ENCODE measurements at places on chromosomes 4 and X.

GRCh38 chr4:109648266-109648996, 54.8 kb downstream of the CASP6 start:
- no peak for DNase-seq

- no peak for DNase-seq
Measured at GRCh38 chrX:150454083-150454482, 91.0 kb downstream of the MAMLD1 start.

- DNase-seq = no peak
Measured at GRCh38 chr4:184400891-184401290, 73.5 kb downstream of the IRF2 start.

- DNase-seq = no peak
Measured at GRCh38 chr4:89463341-89463740, 155.7 kb upstream of the GPRIN3 start.

GRCh38 chr4:54716478-54717065, 58.8 kb downstream of the KIT start:
- no peak for DNase-seq

- DNase-seq = no peak
Measured at GRCh38 chrX:68671221-68671620, 23.8 kb downstream of the STARD8 start.

DNA sequence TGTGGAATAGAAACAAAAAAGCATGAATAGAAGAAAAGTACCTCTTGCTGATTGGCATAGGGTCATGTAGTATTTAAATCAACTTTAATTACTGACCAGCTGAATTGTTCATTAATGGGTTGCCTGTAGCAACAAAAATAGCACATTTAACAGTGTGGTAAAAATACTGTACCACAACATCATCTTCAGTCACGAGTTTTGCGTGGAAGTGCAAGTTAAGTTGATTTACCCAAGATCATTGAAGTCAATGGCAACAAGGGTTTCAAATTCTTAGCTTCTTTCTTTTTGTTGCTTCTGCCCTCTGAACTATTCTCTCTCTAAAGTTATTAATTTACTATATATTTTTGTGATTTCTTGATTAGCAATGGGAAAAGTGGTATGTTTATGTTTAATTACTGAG, 526.6 kb downstream of the C4orf33 start:
- DNase-seq = no peak

DNA sequence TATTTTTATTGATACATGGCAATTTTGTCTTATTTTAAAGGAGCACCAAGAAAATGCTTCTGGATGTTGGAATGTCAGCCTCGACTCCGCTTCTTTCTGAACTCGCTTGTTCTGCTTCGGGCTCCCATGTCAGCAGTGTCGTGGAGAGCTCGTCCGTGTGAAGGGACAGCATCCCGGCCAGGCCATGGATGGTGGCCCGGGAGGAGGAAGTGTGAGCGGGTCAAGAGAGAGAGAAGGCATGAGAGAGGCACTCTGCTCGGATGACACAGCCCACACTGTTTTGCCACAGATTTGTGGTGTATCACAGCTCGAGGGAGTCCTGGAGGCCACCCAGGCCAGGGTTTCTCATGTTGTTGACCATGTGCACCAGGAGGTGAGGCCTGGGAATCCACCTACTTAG, 107.0 kb downstream of the TRAPPC11 start:
- no peak for DNase-seq

- no peak for DNase-seq
Measured at GRCh38 chr4:137688651-137689050, 156.4 kb upstream of the PCDH18 start.

DNA sequence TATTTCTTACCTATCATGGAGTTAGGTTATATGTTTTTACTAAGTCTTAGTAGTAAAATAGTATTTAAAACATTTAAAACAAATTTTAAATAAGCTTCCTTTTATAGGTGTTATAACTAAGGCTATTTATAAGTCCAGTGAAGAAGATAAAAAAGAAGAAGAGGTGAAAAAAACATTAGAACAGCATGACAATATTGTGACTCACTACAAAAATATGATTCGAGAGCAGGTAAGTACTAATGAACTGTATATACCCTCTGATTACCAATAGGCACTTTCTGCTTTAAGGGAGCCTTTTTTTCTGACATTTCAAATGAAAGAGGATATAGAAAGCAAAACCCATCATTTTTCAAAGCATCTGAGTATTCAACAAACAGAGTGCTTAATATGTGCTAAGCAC, 76.6 kb downstream of the USO1 start:
- no peak for DNase-seq

- no peak for DNase-seq
Measured at GRCh38 chr4:140926672-140927071, 170.5 kb upstream of the TBC1D9 start.

GRCh38 chrX:14922437-14922836, 49.2 kb downstream of the MOSPD2 start:
- DNase-seq = no peak

All from activated effector memory CD4-positive, alpha-beta T cell treated with Interleukin-2 at 50 U/mL for 16 hours (primary cell).